ENCODE measurements at places on chromosomes 1 and 21.

DNA sequence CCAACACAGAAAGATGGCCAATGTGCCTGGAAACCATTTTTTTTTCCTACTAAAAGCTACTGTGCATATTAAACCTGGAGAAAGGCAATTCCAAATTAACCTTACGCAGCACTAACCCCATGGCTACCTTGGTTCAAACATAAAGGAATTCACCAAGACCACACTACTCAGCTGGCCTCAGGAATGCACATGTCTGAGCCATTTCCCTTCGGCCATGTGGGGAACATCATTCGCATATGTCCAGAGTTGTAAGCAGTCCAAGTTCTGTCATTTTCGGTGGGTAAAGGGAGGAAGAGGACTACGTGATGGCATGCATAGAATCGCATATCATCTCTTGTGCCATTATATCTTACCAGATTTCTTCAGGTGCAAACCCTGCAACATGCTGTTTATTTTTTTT lies 175.4 kb downstream of the NTMT2 start:
- no peak for DNase-seq

DNA sequence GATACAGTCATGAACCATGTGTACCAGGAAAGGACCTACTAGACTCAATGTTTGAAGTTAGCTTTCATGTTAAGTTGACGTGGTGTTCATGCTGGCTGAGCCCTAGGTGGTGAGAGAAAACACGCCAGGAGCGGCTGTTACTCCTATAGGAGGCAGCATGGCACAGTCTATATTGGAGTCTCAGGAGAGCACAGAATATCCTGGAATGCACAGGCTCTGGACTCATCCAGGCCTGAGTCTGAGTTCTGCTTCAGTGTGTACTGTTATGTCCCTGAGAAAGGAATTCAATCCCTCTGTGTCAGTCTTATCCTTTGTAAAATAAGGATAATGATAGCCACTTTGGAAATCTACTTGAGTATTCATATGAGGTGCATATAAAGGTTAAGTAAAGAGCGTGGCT lies 41.2 kb downstream of the DPT start:
- no peak for DNase-seq

GRCh38 chr21:32886339-32886738 lies 114.8 kb upstream of the PAXBP1 start:
- no peak for DNase-seq

DNA sequence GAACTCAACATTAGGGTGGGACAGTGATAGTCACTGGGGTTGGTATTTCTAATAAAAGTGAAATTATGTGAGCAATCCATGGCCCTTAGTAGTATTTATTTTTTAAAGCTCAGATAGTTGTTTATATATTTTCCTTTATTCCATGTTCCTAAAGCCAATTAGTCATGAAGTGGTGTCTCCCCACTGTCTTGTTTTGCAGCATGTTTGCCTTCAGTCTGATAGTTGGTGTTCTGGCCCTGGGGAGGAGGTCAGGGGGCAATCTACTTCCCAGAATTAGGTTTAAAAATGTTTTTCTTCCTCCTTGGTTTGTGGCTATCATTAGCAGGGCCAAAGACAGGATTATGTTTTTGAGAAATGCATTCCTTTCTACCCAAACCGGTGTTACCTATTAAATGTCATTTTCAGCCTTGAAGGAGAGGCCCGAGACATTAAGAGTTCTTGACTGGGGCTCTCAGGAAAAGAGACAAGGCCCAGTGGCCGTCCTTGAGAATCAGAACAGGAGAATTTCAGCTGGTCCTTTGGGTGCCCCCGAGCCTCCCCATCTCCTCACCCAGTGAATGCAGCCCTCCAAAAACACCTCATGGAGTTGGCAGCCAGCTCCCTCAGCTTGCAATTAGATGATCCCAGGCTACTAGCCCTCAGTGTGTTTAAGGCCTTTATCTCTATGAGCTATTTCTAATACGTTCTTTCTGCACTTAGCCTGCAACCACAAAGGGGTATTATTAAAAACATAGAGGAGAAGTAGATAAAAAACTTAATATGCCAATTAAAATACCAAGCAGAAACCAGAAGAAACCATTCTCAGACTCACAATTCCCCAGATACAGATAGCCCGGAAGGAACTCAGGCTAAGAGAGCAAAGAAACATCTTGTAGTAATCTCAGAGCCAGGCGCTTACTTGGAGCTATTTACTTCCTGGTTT lies 71.3 kb upstream of the NGF start:
- no peak for DNase-seq

GRCh38 chr1:71264039-71264438 lies 183.2 kb upstream of the ZRANB2 start:
- no peak for DNase-seq

- peak; percentile 92 for DNase-seq
Measured at GRCh38 chr1:26408604-26409003, 2.0 kb upstream of the LIN28A start.

DNA sequence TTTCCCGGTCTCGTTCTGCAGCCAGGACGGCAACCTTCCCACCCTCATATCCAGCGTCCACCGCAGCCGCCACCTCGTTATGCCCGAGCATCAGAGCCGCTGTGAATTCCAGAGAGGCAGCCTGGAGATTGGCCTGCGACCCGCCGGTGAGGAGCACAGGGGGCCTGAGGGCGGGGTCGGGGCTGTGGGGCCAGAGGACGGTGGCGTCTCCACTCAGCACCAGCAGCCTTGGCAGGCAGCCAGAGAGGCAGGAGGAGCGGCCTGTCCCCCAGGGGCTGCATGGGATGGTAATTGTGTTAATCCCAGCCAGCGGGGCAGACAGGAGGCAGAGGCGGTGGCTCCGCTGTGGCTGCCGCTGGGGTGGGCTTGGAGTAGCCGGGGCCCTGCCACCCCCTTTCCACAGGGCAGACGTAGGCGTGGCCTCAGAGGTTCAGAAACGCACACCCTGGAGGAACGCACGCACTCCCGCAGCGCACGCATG lies 12.1 kb downstream of the SAMD11 start:
- DNase-seq: no peak

DNA sequence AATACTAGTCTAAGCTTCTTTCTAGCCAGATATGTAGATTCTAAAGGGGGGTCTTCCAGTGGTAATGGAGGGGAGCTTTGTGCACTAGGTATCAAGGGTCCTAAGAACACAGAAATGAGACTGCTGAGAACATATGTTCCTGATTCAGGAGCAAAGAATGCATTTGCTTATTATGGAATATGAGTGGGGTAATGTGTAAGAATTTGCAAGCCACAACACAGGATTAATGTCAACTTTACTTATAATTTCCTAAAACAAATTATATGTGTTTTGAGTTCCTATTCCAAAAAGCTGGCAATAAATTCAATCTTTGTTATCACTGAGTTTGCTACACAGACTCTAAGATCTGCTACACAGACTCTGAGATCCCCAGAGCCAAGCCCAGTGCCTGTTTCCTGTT lies 357.0 kb upstream of the PTBP2 start:
- DNase-seq: no peak

All from activated CD8-positive, alpha-beta memory T cell treated with anti-CD3 and anti-CD28 coated beads for 24 hours (primary cell).